Glutamatergic neuron (in vitro differentiated cells): ENCODE measurements at places on chromosomes 1 and 21. TPM values are rescaled to one million over a fixed set of nuclear protein-coding genes. Genes with fewer than 3 reads are reported as not detected.

- H3K4me3 ChIP-seq: no peak overlapping the region
- H3K36me3 ChIP-seq: no peaks in the 10 kb centered on the region
- H3K27me3 ChIP-seq: no peaks in the 10 kb centered on the region
- H3K27ac ChIP-seq: no peak overlapping the region
- peaks cover 3% of the 10 kb centered on the region for H3K4me1 ChIP-seq
These were observed 357.6 kb upstream of the NR5A2 start for GRCh38 chr1:199669916-199670315.

DNA sequence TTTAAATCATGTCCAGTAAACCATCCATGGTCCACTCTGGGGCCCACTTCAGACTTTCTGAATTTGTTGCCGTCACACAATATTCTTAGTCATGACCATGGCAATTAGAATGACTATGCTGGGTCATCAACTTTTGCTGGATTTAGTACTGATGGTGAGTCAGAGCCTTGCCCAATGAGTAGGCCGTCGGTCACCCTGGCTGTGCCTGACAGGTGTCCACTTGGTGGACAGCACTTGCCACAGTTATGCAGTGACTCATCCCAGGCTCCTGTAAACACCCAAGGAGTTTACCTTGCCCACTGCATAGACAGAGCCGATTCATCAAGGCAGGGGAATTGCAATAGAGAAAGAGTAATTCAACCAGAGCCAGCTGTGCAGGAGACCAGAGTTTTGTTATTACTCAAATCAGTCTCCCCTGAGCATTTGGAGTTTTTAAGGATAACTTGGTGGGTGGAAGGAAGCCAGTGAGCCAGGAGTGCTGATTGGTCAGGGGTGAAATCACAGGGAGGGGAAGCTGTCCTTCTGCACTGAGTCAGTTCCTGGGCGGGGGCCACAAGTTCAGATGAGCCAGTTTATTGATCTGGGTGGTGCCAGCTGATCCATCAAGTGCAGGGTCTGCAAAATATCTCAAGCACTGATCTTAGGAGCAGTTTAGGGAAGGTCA, 333.8 kb downstream of the PTPRU start:
- DNase-seq: no peak
- H3K4me3 ChIP-seq: no peak overlapping the region
- no peak overlapping the region for H3K27ac ChIP-seq
- H3K4me1 ChIP-seq: no peaks in the 10 kb centered on the region
- no peaks in the 10 kb centered on the region for H3K27me3 ChIP-seq
- H3K36me3 ChIP-seq: peaks cover 17% of the 10 kb centered on the region

GRCh38 chr1:50181027-50181663, 72.4 kb downstream of the ELAVL4 start:
- no peak overlapping the region for H3K4me3 ChIP-seq
- H3K27ac ChIP-seq: no peak overlapping the region
- no peaks in the 10 kb centered on the region for H3K36me3 ChIP-seq
- H3K4me1 ChIP-seq: peaks cover 58% of the 10 kb centered on the region

DNA sequence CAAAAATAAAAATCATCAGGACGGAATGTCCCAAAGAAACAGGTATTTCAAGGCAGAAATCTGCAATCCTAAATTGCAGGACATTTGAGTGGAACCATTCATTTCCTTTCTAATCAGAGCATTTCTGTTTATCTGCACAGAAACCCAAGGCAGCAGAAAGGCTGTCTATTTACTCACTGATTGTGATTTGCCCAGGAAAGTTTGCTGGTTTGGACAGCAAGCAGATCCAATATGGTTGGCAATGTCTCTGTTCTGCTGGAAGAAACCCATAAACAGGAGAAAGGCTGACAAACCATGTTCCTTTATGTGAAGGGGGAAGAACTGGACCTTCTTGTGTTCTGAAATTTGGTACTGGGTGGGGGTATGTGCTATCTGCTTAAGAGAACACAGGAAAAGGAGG, 120.1 kb downstream of the CLIC6 start:
- no peak for DNase-seq
- H3K27me3 ChIP-seq: peaks cover 4% of the 10 kb centered on the region
- no peak overlapping the region for H3K4me3 ChIP-seq
- H3K4me1 ChIP-seq: no peaks in the 10 kb centered on the region
- H3K27ac ChIP-seq: no peak overlapping the region

DNA sequence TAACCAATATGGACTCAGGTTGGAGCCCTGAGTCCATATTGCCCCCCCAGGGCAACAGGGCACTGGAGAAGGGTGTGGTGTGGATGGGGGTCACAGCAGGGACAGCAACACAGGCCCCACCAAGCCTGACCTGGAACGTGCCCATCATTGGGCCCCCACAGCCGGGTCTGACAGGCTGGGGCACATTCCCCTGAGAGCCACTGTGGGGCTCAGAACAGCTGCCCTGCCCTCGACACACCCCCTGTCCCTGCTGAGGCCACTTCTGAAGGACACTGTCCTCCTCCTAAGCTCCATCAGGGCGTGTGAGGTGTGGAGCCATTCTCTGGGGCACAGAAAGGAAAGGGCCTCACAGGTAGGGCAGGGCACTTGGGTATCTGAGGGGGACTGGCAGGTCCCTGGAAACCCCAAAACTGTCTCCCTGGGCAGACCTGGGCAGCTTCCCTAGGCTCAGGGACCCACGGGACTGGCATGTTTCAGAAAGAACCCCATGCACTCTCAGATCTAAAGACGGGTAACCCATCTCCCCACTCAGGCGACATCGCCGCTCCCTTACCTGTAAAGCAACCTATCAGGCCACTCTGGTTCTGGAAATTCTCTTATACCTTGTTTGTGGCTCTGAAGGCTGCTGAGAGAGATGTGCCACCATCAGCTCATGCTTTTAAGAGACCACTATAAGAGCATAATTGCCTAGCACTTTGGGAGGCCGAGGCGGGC, 95.5 kb downstream of the DMRTB1 start:
- no peak overlapping the region for H3K4me3 ChIP-seq
- no peaks in the 10 kb centered on the region for H3K36me3 ChIP-seq
- H3K27me3 ChIP-seq: peaks cover 1% of the 10 kb centered on the region

DNA sequence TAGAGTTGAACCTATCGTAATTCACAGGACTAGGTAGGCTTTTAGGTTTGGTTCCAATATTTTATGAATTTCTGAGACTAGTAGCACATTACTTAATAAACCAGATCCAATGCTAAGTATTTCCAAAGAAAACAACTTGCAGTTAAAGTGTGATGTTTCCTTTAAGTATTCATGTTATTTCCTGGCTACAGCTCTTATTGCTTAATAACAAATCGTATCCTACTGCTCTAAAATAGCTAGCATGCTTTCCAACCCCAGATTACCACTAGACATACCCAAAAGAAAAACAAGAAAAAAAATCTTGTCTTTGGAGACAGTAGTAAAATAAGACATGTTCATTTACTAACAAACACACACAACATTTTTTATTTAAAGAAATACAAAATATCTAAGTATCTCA, 898 bp downstream of the KRTAP27-1 start:
- H3K4me1 ChIP-seq: no peaks in the 10 kb centered on the region
- H3K36me3 ChIP-seq: no peaks in the 10 kb centered on the region
- no peak overlapping the region for H3K4me3 ChIP-seq
- H3K27ac ChIP-seq: no peak overlapping the region
- H3K27me3 ChIP-seq: no peaks in the 10 kb centered on the region

- DNase-seq: no peak
These were observed 853.9 kb downstream of the KCNT2 start for GRCh38 chr1:195754303-195754702.

- no peak for DNase-seq
- H3K4me3 ChIP-seq: no peak overlapping the region
- peaks cover 3% of the 10 kb centered on the region for H3K4me1 ChIP-seq
- H3K36me3 ChIP-seq: no peaks in the 10 kb centered on the region
- H3K27me3 ChIP-seq: peaks cover 3% of the 10 kb centered on the region
These were observed 11.0 kb upstream of the PLA2G2C start for GRCh38 chr1:20197329-20197791.

DNA sequence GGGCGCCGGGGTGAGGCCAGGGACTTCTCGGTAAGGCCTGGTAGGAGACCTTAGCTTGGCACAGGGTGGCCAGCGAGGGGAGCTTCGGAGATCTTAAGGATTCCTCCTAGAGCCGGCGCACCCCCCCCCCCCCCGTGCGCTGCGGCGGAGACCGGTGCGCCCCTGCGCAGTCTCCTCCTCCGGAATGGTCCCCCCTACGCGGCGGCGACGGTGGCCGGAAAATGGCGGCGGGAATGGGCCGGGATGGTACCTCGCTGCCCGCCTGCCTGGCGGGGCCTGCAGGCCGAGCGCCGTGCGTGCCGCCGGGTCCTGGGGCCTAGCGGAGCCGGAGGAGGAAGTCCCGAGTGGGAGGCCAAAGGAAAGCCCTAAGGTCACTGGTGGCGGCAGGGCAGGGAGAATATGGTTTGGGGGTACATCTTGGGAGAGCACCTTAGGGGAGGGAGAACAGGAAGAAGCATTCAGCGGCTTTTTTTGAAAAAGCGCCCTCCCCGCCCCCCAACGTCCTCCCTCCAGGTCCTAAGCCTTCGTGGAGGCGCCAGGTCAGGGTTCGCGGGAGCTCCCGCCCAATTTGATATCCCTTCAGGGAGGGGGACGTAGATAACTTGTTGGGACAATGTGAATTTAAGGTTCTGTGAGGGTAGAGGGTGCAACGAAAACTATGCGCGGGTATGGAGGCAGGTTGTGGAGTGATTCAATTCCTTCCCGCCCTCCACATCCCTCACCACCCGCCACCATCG, 429 bp downstream of the SRRM1 start:
- peak overlapping the region; percentile 34 for H3K27ac ChIP-seq
- H3K36me3 ChIP-seq: no peaks in the 10 kb centered on the region
- peak overlapping the region; percentile 86 for H3K4me3 ChIP-seq

DNA sequence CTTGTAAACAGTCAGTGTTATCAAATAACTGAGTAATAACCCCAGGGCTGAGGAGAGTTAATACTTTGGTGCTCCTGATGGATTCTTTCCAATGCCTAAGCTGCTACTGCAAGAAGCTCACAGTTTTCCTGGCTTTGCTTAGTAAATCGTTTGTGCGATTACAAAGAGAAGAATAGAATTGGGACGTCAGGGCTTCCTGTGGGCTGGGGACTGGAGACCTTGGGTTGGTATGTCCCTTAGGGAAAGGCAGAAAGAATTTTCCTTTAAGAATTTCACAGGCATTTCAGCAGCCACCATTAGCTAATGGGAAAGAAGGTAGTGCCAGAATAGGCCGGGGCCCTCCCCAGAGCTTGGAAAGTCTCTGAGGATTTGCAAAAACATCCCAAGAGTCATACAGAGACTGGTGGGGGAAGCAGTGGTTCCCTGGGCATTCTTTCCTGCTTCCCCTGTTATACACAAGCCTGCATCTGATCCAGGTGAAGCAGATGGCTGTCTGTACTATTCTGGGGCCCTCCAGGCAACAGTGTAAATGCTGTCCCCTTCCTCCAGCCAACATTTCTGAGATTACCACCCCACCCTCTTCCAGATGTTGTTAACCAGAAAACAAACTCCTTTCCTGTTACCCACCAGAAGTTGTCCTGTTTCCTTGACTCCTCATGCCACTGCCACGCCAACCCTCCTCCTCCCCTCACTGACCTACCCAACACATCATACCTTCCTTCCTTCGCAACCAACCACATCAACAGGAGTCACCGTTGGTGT, 40.2 kb downstream of the PLXNA2 start:
- no peak overlapping the region for H3K27ac ChIP-seq
- DNase-seq: no peak
- H3K27me3 ChIP-seq: no peaks in the 10 kb centered on the region
- no peaks in the 10 kb centered on the region for H3K36me3 ChIP-seq
- peaks cover 2% of the 10 kb centered on the region for H3K4me1 ChIP-seq

DNA sequence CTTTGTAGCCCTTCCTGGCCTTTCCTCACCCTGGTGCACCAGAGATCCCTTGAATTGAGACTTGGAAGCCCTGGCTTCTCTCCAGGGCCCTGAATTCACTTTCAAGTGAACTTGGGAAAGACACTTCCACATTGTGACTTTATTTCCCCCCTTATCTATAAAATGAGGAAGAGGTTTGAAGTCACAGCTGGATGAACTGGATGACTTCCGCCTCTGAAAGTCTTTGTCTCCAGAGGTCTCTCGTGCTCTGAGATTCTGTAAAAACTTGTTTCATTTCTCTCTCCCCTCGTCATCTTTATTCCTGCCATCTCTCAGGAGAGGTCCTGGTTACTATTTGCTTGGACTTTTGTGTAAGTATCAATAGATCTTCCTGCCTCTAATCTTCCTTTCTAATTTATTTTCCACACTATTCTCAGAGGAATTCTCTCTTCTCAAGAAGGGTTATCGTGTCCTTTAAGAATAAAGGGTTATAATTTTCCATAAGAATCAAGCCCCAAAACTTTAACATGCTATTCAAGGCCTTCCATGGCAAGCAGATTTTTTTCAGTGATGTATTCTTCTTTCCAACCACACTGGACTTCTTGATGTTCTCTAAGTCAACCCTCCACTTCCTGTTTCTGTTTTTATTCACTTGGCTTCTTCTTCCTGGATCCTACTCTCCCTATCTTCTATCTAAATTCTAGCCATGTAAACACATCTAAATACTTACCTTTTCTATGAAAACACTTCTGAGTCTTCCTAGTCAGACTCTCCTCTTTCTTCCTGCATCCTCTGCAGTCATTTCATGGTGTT, 6.5 kb upstream of the RPTN start:
- DNase-seq: no peak
- no peaks in the 10 kb centered on the region for H3K4me1 ChIP-seq
- H3K27me3 ChIP-seq: no peaks in the 10 kb centered on the region
- H3K27ac ChIP-seq: no peak overlapping the region
- H3K36me3 ChIP-seq: no peaks in the 10 kb centered on the region
- H3K4me3 ChIP-seq: no peak overlapping the region

- peaks cover 4% of the 10 kb centered on the region for H3K4me1 ChIP-seq
- DNase-seq: no peak
- peaks cover 1% of the 10 kb centered on the region for H3K27me3 ChIP-seq
- H3K27ac ChIP-seq: no peak overlapping the region
- H3K36me3 ChIP-seq: no peaks in the 10 kb centered on the region
These were observed 95.7 kb upstream of the VANGL1 start for GRCh38 chr1:115545791-115546733.

GRCh38 chr1:19351873-19352272, 39.7 kb downstream of the SLC66A1 start:
- H3K4me1 ChIP-seq: no peaks in the 10 kb centered on the region
- peaks cover 4% of the 10 kb centered on the region for H3K27me3 ChIP-seq
- no peak overlapping the region for H3K4me3 ChIP-seq
- H3K36me3 ChIP-seq: no peaks in the 10 kb centered on the region
- H3K27ac ChIP-seq: peak overlapping the region; percentile 66

DNA sequence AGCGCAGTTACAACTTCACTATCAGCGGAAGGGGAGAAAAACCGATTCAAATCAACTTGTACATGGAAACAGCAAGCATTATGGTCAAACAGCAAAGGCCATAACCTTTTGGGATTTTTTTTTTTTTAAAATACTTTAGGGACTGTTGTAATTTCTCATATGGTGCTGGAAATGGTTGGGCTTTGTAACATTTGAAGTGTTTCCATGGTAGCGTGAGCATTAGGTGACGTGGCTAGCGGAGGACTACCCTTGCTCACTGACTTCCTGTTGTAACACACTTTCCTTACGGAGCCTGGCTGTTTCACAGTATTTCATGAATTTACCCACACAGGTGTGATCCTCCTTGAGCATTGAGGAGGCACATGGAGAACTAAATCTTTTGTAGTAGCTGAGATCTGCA, 269.5 kb downstream of the TM2D1 start:
- peaks cover 20% of the 10 kb centered on the region for H3K4me1 ChIP-seq
- no peaks in the 10 kb centered on the region for H3K36me3 ChIP-seq
- peaks cover 10% of the 10 kb centered on the region for H3K27me3 ChIP-seq

CELA2A gene
- total RNA-seq: not detected

TMEM240 gene
- 24.4 TPM for total RNA-seq
